ENCODE measurements at places on chromosomes 7 and 10. TPM values are rescaled to one million over a fixed set of nuclear protein-coding genes. Genes with fewer than 3 reads are reported as not detected.

GRCh38 chr10:7609556-7609955, 57.2 kb downstream of the ITIH5 start:
- H3K27me3 ChIP-seq, result no peaks in the 10 kb centered on the region
- H3K4me3 ChIP-seq, result no peak overlapping the region
- H3K36me3 ChIP-seq, result no peaks in the 10 kb centered on the region

Gene POM121C
- 31.3 TPM for total RNA-seq

- H3K27me3 ChIP-seq, result no peaks in the 10 kb centered on the region
- no peak for DNase-seq
- no peak overlapping the region for H3K27ac ChIP-seq
- no peaks in the 10 kb centered on the region for H3K4me1 ChIP-seq
- no peaks in the 10 kb centered on the region for H3K36me3 ChIP-seq
- H3K4me3 ChIP-seq, result no peak overlapping the region
Observed at GRCh38 chr7:101632641-101633040, 3.5 kb upstream of the MYL10 start.

Gene GFRA1
- 5.8 TPM for total RNA-seq

Gene ACTR1A
- total RNA-seq, result 116 TPM

Gene NKX2-3
- 0.42 TPM for total RNA-seq

DNA sequence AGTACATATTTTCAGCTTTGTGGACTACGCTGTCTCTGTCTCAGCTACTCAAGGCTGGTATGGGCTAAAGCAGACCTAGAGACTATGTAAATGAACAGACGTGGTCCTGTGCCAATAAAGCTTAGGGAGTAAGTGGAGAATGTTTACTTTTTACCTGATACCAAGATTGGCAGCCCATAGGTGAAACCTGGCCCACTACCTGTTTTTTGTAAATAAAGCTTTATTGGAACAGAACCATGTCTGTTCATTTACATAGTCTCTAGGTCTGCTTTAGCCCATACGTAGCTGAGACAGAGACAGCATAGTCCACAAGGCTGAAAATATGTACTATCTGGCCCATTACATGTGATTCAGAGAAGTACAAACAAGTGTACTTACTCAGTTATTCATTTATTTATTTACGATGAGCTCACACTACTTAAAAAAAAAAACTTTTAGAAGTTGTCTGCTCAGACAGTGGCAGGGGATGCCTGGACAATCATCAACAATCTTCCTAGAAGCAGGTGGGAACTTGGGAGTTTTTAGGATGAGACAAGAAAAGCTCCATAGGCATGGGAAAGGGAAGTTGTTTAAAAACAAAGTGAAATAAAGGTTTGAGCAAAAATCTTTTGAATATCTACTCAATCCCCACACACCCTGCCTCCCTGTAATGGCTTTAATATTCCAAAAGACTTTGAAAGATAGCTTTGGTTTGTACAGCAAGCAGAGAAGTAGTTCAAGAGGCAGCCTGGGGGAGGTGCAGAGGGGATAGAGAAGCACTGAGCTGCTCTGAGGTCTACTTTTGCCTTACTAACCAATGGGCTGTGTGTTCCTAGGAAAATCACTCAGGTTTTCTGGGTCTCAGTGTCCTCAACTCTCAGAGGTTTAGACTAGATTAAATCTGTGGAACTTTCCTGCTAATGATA, 114.4 kb upstream of the AFAP1L2 start:
- no peak for DNase-seq
- H3K27me3 ChIP-seq, result no peaks in the 10 kb centered on the region
- peaks cover 3% of the 10 kb centered on the region for H3K4me1 ChIP-seq
- no peak overlapping the region for H3K27ac ChIP-seq
- H3K36me3 ChIP-seq, result no peaks in the 10 kb centered on the region

- no peaks in the 10 kb centered on the region for H3K27me3 ChIP-seq
- no peak for DNase-seq
- no peak overlapping the region for H3K27ac ChIP-seq
- H3K36me3 ChIP-seq, result no peaks in the 10 kb centered on the region
- peaks cover 21% of the 10 kb centered on the region for H3K4me1 ChIP-seq
- no peak overlapping the region for H3K4me3 ChIP-seq
Observed at GRCh38 chr10:48611133-48611532, 6.3 kb upstream of the ARHGAP22 start.

Gene TIAL1
- 72.4 TPM for total RNA-seq

All from thoracic aorta (tissue), 2 donors.